Stimulated activated CD4-positive, alpha-beta T cell treated with anti-CD3 and anti-CD28 coated beads, Interleukin-1b, Interleukin-23, amount 100 ng/mL, for 48 hours (primary cell): ENCODE measurements at places on chromosomes 2 and 18.

DNA sequence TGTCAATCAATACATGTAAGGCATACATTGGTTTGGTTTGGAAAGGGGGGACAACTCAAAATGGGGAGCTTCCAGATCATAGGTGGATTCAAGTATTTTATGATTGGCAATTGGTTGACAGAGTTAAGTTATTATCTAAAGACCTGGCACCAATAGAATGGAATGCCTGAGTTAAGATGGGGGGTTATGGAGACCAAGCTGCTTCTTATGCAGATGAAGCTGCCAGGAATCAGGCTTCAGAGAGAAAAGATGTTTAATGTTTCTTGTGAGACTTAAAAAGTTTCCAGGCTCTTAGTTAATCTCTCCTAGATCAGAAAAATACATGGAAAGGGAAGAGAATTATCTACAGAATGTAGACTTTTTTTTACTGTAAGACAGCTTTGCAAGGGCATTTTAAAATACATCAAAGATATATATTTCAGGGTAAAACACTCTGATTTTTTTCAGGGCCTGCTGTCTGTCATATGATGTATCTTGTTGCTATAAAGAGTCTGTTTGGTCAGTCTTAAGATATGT, 1343.2 kb upstream of the LRRTM1 start:
- no peak for DNase-seq

GRCh38 chr2:197885587-197885986, 81.2 kb downstream of the PLCL1 start:
- no peak for DNase-seq

DNA sequence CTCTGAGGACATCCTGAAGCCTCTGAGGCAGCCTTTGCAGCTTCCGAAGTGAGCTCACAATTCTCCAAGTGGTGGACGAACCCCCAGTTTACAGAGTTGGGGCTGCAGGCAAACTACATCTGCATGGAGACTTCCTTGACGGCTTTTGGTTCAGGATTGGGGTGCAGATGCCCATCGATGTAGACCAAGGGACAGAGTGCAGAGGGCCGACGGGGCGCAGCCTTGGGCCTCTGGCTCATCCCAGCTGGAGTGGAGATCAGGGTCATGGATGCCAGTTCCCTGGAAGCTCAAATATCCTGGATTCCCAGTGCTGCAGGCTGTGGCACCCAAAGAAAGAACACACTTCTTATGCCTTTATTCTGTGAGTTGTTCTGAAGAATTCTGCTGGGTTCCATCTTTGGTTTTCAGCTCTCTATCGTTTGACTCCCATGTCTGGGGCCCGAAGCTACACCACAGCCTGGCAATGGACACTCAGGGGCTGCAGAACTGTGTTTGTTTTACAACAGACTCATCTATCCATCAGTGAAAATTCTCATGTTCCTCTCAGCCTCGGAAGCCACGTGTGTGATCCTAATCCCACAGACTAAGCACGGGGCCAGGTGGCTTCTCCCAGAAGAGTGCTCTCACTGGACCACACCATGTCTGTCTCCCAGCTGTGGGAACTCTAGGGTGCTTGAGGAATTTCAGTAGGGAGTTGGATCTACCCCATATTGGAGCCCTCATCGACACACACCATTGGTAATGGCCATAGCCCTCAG, 414.1 kb upstream of the MYT1L start:
- no peak for DNase-seq

DNA sequence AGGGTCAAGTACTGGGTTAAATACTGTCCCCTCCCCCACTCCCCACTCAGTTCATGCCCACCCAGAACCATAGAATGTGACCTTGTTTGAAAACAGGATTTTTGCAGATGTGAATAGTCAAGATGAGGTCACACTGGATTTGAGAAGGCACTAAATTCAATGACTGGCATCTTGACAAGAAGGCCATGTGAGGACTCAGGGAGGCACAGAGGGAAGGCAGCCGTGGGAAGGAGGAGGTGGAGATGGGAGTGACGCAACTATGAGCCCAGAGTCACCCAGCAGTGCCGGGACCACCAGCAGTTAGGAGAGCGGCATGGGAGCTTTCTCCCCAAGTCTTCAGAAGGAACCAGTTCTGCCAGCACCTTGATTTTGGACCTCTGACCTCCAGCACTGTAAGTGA, 257.3 kb downstream of the BCL2 start:
- no peak for DNase-seq

DNA sequence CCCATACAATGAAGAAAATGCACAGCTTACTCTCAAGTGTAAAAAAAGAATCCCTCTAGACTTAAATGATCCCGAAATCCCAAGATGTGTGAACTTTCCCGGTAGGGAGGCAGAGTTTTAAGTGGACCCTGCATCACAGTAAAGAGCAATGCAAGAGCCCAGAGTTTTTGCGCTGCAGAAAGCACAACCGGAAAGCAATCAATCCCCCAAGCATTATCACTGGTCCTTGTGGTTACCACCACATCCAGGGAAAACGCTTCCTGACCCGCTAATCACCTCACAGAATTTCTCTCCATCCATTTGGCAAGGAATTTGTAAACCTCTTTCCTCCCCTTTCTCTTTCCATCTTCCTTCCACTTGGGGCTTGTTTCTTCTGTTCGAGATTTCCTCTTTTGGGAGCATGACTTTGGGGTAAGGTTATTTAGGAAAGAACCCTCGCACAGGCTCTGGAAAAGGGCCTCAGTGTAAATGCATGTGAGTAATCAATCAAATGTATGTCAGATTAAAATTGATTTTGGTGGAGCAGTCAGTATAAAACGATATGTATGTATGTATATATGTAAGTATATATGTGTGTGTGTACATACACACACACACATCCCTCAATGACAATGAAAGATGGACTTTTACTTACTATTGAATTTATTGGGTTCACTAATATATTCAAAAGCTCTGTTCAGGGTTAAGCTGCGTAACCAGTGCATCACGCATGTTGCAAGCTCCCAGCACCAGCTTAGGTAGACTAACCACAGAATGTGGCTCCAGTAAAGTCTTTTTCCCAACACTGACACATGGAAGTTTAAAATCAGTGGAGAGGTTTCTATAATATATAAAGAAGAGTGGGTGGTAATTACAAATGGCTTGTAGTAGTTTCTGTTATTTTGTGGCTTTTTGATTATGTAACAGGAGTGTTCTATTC, 1.6 kb downstream of the PLCL1 start:
- no peak for DNase-seq

DNA sequence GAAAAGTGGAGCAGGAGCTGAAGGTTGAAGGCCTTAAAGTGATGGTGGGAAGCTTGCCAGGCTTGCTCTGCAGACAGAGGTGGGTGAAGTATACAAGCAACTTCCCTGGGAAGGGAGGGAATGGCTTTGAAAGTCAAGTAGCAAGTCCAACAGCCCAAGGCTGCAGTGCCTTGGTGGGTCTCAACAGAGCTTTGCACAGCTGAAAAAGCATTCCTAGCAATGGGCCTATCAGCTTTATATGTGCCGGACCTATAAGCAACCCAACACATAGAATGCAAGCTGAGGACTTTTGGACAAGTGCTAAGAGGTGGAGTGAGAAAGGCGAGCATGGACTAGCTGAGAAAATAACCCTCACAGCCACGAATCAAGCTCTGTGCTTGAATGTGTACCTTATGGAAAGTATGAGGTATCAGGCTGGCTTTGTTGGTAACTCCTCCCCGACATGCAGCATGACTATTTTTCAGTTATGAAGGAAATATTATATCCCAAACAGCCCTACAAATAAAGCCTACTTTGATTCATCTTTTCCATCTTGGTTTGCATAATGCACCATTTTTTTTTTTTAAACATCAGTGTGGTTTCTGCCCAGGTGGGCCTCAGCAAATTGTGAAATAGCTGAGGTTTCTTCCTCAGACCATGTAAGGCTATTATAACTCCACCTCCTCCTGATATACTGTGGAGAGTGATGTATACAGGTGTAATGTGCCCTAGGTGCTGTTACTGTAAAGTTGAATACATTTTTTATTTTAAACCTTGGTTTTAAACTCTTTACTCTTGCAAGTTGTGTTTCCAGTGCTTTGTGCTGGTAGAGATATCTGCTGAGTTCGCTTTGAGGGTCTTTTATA, 241.4 kb upstream of the CXCR4 start:
- DNase-seq = no peak
